Cortex of kidney (tissue), 1 donor: ENCODE measurements at places on chromosomes 11 and 22.

GRCh38 chr11:104365676-104366075 is 201.7 kb upstream of the PDGFD start:
- DNase-seq = no peak

DNA sequence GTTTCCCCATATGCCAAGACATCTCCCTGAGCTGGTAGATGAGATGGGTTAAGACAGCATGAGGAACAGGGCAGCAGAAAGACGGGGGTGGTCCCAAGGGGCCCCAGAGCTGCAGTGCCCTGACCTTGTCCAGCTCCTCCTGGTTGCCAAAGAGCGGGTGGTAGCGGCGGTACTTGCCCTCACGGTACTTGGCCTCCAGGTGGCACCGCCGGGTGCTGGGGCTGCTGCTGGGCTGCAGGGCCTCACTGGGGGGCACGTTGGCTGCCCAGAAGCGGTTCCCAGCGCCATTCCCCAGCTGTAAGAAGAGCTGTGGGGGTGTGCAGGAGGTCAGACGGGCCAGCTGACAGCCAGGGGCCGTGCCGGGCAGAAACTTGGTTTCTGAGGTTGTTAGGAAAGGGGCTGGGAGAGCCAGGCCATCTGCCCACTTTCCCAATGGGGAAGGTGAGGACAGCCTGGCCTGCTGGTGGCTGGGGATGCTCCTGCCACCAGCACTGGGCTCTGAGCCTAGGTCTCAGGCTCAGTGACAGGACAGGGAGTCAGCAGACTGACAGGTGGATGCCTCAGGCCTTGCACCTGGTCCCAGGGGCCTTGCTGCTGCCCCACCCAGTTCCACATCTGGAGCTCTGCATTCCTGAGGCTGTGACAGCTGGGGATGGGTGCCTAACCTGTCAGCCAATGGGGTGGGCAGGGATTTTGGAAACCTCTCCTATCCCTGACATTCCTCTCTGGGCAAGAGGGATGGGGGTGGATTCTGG is 30.0 kb upstream of the PDE2A start:
- DNase-seq = no peak

GRCh38 chr22:42964994-42965699 is 49.8 kb downstream of the PACSIN2 start:
- DNase-seq = no peak

DNA sequence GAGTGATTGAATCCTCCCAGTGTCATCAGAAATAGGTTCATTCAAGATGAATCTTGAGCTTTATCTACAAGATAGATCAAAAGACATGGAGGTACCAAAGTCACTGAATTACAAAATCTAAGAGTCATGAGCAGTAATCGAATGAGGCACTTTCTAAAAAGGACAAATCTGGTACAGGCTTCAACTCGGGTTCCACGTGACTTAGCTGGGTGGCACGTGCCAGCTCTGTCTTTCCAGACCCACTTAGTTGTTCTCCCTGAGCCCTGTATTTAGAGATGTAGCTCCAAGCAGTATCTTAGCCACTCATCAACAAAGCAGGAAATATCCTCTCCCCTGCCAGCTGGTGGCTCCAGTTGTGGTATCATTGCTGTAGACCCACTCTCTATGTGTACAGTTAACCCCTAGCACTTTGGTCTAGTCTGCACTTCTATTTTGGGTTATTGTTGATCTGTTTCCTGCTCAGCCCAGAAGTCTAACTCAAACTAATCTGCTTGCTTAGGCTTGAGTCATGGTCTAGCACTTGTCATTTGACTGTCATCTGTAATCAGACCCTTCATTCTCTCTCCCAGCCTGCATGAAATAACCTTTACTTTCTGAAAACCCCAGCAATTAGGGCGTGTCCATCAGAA is 528.7 kb downstream of the ETS1 start:
- DNase-seq = no peak

DNA sequence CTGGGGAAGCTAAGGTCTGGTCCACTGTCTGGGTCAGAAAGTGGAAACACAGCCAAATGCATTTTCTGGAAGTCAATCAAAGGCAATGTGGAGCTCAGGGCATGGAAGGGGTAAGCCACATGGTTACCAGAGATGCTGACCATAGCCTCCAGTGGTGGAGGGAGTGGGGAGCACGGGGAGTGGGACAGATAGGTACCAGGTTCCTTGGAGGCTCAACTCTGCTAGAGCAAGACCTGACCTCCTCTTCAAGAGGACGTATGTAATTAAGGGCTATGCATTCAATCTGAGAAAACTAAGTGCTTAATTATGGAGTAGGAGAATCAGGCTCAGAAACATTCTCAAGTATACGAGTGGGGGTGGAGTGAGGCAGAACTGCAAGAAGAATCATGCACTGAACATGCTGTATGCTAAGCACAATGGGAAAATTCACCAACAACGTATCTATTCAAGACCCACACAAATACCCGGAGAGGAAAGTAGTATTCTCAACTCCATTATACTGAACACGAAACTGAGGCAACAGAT is 65.2 kb upstream of the PHOX2A start:
- no peak for DNase-seq

DNA sequence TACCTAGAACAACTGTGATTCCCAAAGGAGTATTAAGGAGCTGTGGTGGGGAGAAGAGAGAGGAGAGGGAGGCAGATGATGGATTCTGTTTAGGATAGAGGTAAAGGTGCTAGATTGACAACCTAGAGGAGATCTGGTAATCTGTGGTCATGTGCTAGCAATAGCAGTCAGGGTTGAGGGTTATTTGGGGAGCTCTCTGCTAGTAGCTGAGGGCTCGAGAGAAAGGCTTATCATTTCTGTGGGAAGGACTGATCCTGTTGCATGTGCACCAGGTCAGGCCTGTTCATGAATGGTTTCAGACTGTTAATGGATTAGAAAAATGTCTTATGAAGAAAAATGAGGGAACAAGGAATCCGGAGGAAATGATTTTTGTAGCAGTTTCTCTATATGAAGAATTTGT is 63.2 kb downstream of the MTMR3 start:
- no peak for DNase-seq

DNA sequence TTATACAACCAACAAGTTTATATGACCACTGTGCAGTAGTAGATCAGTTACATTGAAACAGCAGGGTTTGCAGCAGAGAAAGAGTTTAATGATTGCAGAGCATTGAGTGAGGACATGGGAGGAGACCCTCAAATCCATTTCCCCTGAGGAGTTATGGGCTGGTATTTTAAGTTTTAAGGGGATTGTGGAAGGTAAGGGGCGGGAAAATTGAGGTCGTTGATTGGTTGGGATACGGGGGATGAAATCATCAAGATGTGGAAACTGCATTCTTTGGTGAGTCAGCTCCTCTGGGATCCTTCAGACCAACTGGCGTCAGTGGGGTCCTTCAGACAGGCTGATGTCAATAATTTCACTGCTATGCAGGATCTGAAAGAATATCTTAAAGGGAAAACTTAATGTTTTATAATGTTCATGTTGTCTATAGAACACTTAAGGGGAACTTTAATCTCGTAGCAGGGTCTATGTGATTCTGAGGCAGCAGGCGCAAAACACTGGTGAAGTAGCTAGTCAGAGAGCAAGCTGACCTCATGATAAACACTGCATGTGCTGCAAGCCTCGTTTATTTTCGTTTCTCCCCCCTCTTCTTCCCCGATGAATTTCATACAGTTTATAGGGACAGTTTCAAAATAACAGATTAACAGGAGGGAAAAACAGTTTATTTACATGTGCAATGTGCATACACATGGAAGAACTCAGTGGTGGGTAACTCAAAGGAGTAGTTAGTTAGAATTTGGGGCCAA is 17.4 kb upstream of the BACE1-AS start:
- DNase-seq = no peak

DNA sequence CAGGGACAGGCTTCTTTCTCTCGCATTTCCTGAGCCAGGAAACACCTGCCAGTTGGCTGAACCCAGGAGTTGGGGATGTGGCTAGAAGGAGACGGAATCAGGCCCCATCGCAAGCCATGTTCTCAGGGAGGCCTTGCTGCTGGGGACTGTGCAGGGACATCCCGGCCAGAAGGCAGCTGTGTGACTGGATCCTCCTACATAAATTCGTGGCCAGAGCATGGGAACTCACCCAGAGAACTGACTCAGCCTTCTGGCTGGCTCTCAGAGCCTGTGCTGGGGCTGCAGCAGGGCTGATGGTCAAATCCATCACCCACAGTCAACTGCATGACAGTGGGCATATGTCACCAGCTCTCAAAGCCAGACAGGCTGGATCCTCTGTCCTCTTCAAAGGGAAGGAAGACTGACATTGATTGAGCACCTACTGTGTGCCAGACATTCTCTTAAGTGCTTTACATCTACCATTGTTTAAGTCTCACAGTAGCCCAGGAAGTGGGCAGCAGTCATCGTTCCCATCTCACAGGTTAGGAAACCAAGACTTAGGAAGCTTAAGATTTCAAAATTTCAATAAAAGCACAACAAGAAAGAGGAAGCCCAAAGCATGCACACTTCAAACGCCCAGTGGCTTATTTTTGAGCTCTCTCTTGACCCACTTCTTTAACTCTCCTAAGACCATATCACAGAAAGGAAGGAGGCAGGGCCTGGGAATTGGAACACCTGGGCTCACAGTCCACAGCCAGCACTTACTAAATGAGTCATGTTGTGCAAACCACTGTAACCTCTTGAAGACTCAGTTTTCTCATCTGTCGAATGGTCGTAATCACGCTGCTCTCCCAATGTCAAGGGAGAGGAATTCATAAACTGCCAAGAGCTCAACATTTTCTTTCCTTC is 30.9 kb upstream of the CACNG2 start:
- DNase-seq = no peak

GRCh38 chr11:64089915-64090805 is 54.4 kb downstream of the FLRT1 start:
- DNase-seq = no peak

DNA sequence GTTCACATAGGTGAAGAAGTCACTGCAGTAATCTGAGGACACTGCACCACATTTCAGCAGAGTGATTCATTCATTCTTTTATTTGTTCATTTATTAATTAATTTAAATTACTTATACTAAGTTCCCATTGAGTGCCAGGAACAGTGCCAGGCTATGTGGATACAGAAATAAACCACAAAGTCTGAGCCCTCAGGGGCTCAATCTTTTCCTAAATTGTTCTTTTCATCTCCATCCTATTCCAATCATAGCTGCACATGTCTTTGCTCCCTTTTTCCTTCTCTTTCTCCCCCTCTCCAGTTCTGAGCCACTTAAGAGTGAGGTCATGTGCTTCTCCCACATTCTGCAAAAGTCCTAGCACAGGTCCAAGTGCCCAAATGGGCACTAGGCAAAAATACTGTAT is 4.9 kb downstream of the SYTL2 start:
- DNase-seq = no peak

DNA sequence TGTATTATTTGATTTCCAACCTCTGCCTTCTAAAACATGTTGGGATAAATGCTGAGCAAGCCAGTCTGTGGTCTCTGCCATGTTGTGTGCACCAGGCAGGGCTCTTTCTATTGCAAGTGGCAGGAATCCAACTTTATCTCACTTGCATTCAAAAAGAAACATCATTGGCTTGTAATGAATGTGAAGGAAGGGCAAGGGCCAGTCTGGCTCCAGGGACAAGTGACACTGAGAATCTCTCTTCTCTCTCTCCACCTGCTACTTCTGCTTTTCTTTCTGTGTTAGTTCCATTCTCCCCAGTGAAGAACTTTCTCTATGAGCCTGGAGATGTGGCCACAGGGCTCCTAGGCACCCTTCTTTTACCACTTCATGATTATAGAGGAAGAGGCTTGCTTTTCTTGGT is 329.9 kb upstream of the NCAM1 start:
- no peak for DNase-seq

DNA sequence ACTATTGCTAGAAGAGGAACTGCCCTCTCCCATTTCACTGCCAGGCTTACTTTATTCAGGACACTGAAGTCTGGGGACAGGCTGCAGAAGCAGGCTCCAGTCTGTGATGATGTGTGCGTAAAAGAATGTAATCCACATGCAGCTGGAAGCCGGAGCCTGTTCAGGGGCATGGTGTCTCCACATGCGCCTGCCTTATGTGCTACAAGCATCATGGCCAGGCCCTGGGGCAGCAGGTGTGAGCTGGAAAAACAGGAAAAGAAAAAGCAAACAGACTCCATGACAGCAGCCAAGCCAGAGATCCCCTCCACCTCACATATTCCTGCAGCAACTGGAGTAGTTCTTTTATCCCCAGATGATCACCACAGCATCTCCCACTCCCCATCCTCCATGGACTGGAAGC is 33.4 kb downstream of the ARFGAP2 start:
- no peak for DNase-seq

DNA sequence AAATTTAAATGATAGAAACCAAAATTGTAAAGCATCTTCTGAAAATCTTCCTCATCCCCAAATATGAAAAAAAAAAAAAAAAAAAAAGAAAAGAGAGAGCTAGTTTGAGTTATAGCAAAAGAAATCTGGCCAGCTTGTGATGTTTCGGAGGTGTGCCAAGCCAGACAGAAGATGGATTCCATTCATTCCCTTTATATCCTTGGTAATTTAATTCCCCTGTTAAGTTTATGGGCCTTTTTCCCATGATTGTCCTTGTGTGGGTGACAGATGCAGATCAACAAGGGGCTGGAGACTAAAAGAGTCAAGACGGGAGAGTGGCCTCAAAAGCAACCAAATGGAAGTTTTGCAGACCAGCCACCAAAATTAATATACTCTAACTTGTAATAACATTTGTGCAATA is 47.6 kb upstream of the PARVA start:
- DNase-seq = no peak

GRCh38 chr11:96205460-96205809 is 137.6 kb downstream of the MAML2 start:
- DNase-seq = no peak

DNA sequence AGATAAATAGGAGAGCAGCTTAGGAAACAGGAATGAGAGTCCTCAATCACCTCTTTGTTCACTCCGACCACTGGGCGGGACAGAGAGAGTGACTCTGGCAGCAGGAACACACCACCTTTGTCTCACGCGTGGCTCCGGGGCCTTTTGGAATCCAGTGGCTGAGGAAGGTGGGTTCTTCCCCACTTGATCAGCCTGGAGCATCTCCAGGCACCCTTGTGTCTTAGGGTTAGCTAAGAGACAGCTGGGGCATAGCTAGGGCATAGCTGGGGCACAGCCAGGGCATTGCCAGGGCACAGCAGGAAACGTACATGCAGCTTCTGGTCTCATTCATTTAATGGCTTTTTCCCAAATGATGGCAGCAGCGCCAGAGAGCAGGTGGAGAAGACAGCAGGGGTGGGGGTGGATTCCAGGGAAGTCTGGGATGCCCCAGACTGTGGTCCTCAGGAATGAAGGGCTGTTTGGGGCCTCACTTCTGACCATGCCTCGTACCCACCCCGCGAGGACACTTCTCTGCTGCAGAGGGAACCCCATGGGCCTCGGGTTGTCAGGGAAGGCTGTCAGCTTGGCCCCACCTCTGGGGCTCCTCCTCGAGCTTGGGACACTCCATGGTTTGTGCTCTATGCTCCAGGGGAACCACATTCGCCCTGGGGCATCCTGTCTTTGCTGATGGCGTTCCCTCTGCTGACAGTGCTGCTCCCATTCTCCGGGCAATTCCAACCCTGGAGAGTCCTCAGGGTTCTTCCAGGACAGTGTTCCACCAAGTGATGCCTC is 30.4 kb upstream of the SHANK2 start:
- DNase-seq = no peak

GRCh38 chr11:13236626-13237025 is 41.0 kb upstream of the BMAL1 start:
- no peak for DNase-seq

- DNase-seq = no peak
These were observed 706.9 kb upstream of the LUZP2 start for GRCh38 chr11:23789938-23790371.
